ENCODE measurements at places on chromosomes 6 and 20. TPM values are rescaled to one million over a fixed set of nuclear protein-coding genes. Genes with fewer than 3 reads are reported as not detected.

SOBP gene
- total RNA-seq = 9.0 TPM

PAX1 gene
- not detected for total RNA-seq

SEL1L2 gene
- not detected for total RNA-seq

QKI gene
- total RNA-seq = 176 TPM

C4A gene
- 8.1 TPM for total RNA-seq

PGC gene
- 0.18 TPM for total RNA-seq

NECAB3 gene
- total RNA-seq = 46.4 TPM

Data from Panc1 (cell line).